ENCODE measurements at places on chromosomes 1 and 21.

DNA sequence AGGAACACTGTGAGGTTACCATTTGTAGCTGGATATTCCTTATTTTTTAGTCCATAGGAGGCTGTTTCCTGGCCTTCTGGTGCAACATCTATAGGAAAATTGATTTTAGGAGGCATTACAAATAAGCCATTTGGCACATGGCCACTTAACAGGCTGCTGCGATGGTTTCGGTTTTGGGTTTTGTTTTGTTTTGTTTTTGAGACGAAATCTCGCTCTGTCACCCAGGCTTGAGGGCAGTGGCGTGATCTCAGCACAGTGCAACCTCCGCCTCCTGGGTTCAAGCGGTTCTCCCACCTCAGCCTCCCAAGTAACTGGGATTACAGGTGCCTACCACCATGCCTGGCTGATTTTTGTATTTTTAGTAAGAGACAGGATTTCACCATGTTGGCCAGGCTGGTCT is 20.1 kb upstream of the LRRC8D start:
- no peak for DNase-seq

GRCh38 chr1:231950331-231951128 is 323.9 kb downstream of the DISC1 start:
- no peak for DNase-seq

- no peak for DNase-seq
These were observed 19.4 kb downstream of the NADK start for GRCh38 chr1:1758692-1759455.

DNA sequence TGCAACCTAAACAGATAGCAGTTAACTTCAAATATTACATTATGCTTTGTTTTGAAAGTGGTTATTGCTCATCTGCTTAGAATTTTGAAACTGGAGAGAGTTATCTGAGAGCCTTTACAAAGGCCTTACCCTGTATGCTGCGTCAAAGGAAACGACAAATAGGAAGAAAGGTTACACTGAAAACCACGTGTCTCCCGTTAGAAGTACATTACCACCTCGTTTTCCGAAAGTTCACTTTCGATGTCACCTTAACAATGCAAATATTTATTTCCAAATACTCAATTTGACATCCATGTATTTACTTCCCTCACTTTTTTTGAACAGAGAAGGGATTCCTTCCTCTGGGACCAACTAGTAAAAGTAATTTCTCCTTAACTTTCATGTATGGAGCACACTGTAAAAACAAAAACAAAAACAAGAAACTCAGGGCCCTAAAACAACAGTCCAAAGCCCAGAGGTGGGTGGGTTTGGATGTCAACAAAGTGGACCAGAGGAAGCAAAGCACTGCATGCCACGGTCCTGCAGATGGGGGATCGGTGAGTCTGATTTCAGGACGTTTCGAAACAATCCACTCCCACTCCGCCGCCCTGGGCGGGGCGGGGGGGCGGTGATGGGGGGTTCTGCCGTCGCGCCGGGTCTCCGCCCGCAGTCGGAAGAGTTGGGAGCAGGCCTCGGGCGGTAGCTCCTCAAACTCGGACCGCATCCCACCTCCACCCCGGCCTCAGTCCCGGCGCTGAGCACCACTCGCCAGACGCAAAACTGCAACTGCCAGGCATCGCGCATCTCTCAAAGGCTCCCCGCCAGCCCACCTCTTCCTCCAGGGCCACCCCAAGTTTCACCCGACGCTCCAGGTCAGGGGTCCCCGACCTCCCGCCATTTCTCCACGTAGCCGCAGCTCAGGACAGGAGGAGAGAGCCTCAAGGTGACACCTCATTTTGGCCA is 841 bp downstream of the ADSS2 start:
- no peak for DNase-seq

GRCh38 chr1:18711536-18712251 is 81.0 kb downstream of the PAX7 start:
- DNase-seq: no peak

- DNase-seq: no peak
These were observed 34.9 kb downstream of the AHDC1 start for GRCh38 chr1:27569088-27569460.

DNA sequence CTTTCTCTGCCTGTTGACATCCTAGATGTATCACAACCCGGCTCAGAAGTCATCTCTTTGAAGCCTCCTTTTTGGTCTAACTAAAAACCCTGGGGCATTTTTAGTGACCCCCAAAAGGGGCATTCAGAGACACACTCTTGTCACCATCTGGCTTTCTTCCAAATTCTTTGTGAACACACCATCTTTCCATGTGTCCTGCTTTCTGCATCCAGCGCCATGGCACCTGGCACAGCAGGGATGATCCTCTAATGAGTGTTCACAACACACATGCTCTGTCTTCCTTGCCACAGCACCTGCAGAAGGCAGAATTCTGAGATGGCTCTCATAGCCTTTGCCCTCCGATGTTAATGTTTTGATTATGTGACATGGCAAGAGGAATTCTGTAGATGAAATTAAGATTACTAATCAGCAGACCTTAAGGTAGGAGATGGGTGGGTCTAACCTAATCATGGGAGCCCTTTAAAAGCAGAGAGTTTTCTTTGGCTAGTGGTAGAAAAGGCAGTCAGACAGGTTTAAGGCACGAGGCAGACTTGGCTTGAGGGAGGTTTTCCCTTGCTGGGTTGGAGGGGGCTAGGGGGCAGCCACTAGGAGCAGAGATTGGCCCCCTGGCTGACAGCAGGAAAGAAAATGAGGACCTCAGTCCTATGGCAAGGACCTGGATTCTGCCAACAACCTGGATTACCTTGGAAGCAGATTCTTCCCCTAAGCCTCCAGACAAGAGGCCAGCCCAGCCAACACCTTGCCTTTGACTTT is 4.9 kb upstream of the TMEM61 start:
- no peak for DNase-seq

GRCh38 chr1:175477786-175478185 is 265.6 kb downstream of the TNR start:
- DNase-seq: no peak

GRCh38 chr1:12712076-12712475 is 3.8 kb upstream of the AADACL3 start:
- DNase-seq: no peak

DNA sequence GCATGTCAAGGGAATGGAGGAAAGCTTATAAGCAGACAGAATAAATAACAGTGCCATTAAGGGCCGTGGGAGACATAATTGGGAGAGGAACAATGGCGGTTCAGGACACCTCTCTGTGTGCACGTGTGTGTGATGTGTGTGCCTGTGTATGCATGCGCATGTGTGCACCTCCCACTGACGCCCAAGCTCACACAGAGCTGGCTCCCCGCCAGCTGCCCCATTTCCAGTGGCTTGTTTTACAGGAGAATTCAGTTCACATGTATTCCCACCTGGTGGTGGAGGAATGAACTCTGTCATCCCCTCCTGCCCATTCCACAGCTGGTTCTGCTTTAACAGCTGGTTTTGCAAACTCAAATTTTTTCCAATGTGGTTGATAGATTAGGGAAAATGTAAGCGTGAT is 262.2 kb downstream of the AJAP1 start:
- no peak for DNase-seq

GRCh38 chr1:194931166-194931565 is 1677.1 kb downstream of the KCNT2 start:
- DNase-seq: no peak

DNA sequence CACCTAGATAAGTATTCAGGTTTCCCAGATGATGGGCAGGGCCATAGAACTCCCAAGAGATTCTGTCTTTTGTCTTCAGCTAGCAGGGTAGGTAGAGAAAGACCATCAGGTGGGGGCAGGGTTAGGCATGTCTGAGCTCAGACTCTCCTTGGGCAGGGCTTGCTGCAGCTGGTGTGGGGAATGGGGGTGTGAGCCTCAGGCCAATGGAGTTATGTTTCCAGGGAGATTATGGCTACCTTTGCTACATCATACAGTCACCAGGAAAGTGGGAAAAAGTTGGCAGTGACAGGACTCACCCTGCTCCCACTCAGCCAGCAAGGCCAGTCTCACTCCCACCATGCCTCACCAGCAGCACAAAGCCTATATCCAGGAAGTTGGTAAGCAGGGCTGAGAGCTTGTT is 77.8 kb downstream of the DRAM2 start:
- no peak for DNase-seq

GRCh38 chr1:196144588-196144987 is 463.7 kb downstream of the KCNT2 start:
- no peak for DNase-seq

DNA sequence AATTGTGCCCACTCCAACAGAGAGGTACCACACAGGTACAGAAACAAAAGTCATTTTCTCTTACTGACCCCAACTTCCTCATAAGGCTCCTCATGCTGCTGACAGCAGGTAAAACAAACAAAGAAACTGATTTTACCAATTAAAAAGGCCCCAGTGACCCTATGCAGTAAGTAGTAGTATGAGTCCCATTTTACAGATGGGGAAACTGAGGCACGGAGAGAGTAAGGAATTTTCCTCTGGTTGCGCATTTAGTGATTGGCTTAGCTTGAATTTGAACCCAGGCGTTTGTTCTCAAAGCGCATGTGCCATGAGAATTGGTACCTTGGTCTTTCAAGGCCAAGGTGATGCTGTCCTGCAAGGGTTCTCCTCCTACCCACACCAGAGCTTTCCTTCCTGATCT is 66.1 kb upstream of the ZBTB40 start:
- no peak for DNase-seq

GRCh38 chr1:22930240-22930912 is 42.3 kb downstream of the LACTBL1 start:
- no peak for DNase-seq

- no peak for DNase-seq
These were observed 64.8 kb downstream of the MYOM3 start for GRCh38 chr1:24047110-24047477.

- no peak for DNase-seq
These were observed 103.7 kb downstream of the AK5 start for GRCh38 chr1:77385551-77385950.

DNA sequence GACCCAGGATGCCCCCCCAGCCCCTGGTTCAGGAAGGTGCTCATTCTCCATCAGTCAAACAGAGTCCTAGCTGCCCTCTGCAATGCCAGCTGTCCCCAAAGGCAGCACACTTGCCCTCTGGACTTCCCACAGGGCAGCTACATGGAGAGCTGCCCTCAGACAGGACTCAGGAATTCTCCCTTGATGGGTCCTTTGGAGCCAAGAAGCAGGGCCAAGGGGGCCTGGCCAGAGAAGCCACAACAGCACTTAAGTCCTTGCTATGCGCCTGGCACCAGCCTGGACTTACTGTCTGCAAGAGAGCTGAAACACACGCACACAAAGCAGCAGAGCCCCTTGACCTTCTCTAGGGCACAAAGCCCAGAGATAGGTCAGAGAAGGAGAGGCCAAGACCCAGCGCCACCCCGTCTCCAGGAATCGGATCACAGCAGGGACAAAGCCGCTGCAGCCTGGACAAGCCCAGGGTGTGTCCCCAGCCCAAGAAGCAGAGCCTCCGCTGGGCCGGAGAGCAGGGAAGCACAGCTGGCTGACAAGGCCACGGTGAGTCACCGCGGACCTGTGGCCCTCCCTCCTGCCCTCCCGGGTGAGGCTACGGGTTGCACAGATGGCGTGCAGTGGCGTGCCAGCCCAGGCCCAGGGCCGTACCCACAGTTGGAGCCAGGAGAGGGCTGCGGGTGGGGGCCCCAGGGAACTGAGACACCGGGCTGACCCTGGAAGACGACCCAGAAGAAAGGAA is 1.7 kb downstream of the WNT9A start:
- no peak for DNase-seq

DNA sequence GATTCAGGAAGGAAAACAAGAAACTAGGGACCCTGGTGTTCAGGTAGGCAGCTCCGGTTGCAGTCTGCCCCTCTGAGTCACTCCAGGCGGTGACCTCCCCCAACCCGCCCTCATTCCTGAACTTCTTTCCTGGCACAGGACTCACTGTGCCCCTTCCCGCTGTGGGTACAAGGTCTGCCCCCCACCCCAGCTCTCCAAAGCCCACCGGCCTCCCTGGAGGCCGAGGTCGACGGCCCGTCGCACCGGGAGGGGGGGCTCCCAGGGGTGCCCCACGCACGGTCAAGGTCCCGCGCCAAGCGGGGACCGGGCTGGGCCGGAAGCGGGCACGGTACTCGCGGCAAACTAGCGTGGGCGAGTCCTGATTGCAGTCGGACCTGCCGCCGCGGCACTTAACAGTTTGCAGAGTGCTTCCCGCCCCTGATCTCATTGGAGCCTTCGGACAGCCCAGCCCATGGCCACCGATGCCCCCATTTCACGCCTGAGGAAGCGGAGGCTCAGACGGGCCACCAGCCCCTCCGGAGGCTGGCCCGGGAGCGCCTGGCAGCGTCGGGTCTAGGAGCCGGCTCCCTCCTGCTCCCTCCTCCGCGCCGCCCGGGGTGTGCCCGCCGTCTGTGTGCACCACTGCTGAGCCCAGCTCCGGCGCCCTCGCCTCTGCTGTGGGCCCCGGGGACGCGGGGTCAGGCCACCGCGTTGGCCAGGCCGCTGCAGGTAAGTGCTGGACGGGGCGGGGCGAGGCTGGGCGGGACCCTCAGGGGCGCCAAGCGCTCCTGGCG is at the start of gene GJB3:
TSS of gene GJB3 (plus strand) at position 144 of the 773 bp plus-strand sequence. CDS start 3,549 bp downstream, outside the sequence.
- DNase-seq: no peak

- no peak for DNase-seq
These were observed 890 bp downstream of the GJC2 start for GRCh38 chr1:228150461-228151179.

DNA sequence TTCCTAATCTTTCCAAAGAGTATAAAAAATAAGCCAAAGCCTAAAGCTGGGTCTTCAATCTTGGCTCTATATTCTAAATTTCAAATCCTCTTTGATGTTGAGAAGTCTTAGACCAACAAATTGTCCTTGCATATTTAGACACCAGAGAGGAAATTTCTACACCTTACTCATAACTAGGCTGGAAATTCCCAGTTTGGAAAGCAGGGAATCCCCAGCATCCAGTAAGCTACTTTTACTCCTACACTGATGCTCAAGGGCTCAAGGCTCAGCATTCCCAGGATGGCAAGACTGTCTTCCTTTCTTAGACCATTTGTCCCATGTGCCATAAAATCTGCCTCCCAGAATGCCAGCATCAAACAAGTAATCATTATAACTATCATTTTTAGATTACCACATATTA is 28.3 kb downstream of the PRDX6 start:
- no peak for DNase-seq

- no peak for DNase-seq
These were observed 88.1 kb upstream of the HIVEP3 start for GRCh38 chr1:42006836-42007235.

DNA sequence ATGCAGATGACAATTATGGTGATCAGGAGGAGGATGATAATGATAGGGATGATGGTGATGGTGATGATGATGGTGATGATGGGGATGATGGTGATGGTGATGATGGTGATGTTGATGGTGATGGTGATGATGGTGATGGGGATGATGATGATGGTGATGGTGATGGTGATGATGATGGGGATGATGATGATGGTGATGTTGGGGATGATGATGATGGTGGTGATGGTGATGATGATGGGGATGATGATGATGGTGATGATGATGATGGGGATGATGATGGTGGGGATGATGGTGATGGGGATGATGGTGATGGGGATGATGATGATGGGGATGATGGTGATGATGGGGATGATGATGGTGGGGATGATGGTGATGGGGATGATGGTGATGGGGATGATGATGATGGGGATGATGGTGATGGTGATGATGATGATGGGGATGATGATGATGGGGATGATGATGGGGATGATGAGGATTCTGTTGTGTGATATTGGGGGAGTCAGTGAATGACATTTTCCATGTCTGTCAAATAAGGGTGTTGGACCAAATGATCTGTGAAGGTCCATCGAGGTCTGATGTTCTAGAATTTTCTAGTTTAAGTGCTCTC is 65.6 kb upstream of the RPL11 start:
- DNase-seq: no peak

GRCh38 chr1:119680723-119681122 is 31.0 kb upstream of the PHGDH start:
- no peak for DNase-seq

Data from vagina (tissue), 2 donors.